ENCODE measurements at places on chromosomes 5 and 9. TPM values are rescaled to one million over a fixed set of nuclear protein-coding genes. Genes with fewer than 3 reads are reported as not detected.
A peak's percentile ranks its signal among the peaks of the same experiment; 100 is the strongest.

DNA sequence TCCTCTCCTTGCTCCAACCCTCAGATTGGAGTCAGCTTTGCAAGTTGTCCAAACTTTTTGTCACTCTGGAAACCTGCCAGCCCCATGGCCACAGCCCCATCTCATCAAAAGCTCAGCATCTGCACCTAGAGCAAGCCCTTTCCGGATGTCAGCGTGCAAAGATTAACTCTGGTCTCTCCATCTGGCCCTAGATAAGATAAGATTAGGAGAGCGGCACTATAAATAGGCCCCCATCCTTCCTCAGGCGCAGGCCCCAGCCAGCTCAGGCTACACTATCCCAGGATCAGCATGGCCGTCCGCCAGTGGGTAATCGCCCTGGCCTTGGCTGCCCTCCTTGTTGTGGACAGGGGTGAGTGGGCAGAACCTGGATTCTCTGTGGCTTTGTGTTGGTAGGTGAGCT, at the start of gene SPINK4:
Gene SPINK4 (plus strand): TSS at position 247 of the 400 bp plus-strand sequence. CDS start 42 bp downstream, at position 289.
- DNase-seq, result peak; percentile 25

GRCh38 chr5:153432583-153432982, 57.9 kb upstream of the GRIA1 start:
- no peak for DNase-seq

DNA sequence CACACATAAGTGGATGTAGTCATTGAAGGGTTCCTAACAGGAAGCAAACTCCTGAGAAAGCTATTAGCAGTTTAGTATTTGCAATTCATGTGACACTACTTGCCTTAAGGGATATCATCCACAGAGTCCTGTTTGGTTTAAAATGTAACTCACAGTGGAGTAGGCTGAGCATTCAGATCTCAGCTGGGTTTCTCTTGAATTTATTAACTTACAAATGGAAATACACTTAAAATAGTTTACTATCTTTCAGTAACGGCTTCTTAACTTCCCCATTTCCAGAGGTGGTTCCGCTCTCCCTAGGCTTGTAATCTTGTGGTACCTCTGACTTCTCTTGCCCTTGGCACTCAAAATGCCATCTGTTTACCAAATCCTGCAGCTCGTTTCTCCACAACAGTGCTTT, 660.7 kb upstream of the ADAMTS16 start:
- no peak for DNase-seq

CTXN3 gene
- total RNA-seq, result not detected

DNA sequence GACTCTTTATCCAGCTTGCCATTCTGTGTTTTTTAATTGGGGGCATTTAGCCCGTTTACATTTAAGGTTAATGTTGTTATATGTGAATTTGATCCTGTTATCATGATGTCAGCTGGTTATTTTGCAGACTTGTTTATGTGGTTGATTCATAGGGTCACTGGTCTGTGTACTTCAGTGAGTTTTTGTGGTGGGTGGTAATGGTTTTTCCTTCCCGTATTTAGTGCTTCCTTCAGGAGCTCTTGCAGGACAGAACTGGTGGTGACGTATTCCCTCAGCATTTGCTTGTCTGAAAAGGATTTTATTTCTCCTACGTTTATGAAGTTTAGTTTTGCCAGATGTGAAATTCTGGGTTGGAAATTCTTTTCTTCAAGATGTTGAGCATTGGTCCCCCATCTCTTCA, 381.1 kb downstream of the MAN2A1 start:
- no peak for DNase-seq

C5orf52 gene
- not detected for total RNA-seq

GRCh38 chr5:15933259-15934207, 246.1 kb downstream of the MARCHF11 start:
- DNase-seq, result no peak

ABO gene
- 2.3 TPM for total RNA-seq

DNA sequence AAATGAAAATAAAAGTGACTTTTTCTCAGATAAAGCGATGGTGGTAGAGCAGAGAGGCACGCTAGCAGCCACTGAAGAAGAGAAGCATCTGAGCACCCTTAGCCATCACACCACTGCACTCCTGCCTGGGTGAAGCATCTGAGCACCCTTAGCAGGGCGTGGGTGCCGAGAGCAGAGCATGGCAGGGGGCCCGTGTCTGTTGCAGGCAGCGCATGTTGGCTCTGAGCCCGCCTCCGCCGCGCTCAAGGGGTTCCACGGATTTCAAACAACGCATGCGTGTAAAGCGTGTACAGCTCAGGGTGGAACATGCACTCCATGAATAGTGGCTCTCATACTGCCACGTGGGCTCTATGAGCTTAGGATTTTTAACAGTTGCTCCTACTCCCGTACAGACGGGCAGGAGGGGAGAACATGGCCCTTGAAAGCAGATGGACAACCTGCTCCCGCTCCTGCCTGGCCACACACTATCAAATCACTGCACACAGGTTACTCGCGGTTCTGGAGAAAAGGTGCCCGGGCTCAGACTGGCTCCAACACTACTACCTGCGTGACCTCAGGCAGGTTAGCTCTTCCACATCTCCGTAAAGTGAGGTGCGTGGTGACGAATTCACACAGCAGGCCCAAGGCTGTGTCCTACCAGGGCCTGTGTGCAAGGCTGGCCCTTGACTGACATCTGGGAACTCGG, 12.1 kb downstream of the LRRC14B start:
- DNase-seq, result no peak

DNA sequence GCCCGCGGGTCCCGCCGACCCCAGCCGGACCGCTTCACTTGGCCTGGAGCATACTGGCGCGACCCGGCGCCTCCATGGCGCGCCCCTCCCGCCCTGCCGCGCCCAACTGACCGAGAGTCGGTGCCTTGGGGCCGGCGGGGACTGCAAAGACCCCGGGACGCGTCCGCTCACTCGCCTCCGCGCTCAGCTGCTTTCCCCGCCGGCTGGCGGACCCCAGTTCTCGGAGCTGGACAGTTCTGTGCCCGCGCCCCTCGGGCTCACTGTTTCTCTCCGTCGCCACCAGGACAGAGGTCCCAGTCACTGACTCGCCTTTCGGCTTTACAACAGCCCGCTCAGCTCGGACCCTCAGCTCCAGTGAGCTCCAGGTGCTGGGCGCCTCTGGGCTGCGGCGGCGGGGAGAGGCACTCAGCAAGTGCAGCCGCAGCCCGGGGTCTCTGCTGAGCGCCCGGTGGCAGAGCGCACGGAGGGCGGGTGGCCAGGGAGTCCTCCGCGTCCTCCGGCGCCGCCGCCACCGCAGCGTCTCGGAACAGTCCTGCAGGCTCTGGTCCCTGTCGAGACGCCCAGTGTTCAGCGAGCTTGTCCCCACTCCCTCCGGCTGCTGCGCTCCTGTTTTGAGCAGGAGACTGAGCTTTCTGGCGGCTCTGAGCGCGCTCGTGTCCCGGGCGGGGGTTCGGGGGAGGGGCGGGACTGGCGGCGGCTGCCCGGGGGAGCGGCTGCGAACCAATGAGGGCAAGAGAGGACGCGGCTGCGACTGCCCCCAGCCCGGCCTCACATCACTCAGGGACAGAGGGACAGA, at the start of gene SMIM32:
Gene SMIM32 (minus strand): TSS at position 637 of the 796 bp plus-strand sequence. CDS start 638 bp downstream, outside the sequence.
- DNase-seq, result no peak

EGR1 gene
- 7.8 TPM for total RNA-seq

DNA sequence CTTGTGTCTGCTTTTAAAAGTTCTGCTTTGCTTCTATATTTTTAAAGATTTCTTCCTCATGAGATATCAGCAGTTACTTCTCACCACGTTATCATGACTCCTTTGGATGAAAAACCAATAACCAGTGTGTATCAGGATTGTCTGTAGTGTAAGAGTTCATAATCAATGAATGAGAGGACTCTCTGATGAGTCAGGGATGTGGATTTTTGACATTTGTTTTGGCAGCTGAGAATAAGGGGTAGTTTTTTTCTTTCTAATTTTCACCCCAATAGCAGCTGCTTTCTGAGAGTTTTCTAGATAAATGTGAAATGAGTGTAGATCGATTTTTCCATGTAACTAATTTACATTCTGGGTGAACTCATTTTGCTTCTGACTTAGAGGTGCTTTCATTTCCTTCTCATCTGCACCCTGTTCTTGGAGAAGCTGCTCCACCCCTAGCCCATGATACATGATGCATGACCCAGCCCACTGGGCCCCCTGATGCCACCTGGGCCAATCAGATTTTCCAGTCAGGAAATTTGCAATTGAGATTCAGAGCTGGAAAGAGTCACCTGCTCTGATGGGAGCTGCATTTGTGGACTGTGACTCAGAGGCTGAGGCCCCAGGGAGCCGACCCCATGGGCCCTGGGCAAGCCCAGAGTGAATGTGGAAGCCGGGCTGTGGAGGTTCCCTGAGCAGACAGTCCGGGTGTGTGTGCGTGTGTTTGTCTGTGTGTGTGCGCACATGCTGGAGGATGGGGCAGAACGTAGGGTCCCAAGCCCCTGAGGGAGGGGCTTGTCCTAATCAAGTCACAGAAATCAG, 159.3 kb downstream of the RGS3 start:
- no peak for DNase-seq

REEP2 gene
- 6.6 TPM for total RNA-seq

FOXD4L4 gene
- total RNA-seq, result not detected
